ENCODE measurements at places on chromosomes 1 and 21.

DNA sequence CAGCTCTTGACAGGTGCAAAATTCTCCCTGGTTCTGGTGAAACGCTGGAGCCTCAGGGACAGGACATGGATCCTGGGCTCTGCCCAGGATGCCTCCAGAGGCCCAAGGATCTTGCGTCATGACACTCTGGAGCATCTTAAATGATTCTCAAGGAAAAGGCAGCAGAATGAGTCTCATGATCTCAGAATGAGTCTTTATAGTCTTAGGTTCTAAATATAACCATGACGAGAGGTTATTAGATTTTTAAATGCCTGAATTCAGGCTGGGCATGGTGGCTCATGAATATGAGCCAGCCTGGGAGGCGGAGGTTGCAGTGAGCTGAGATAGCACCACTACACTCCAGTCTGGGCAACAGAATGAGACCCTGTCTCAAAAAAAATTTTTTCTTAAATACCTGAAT, 55.5 kb downstream of the ECE1 start:
- no peak for DNase-seq

- no peak for DNase-seq
Observed at GRCh38 chr1:102074874-102075273, 78.1 kb upstream of the OLFM3 start.

- DNase-seq: no peak
Observed at GRCh38 chr1:102099916-102100315, 103.2 kb upstream of the OLFM3 start.

DNA sequence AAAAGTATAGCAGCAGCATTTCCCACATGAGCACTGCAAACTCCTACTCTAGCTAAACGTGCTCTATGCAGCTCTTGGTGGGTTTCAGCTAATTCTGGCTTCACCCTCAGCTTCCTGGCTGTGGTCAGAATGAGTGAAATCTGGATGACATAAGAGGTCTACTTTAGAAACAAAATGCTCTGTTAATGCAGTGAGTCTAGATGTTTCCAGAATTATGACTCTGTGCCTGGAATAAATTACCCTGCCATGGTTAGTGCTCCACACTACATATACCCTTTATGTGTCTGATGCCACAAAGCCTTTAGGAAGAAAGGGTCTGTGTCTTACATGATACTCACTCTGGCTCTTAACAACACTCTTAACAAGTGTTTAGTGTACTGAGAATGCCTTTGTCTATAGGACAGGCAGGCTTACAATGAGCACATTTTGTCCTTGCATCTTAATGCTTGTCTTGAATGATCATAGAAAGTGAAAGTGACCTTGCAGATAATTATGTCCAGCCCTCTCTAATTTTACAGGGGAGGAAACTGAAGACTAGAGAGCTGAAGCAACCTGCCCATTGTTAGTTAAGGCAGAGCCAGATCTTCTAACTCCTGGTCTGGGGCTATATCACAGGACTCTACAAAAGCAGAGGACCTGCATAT, 9.2 kb downstream of the S100A10 start:
- DNase-seq: no peak

- DNase-seq: no peak
Observed at GRCh38 chr1:56494306-56494705, 85.1 kb downstream of the PLPP3 start.

DNA sequence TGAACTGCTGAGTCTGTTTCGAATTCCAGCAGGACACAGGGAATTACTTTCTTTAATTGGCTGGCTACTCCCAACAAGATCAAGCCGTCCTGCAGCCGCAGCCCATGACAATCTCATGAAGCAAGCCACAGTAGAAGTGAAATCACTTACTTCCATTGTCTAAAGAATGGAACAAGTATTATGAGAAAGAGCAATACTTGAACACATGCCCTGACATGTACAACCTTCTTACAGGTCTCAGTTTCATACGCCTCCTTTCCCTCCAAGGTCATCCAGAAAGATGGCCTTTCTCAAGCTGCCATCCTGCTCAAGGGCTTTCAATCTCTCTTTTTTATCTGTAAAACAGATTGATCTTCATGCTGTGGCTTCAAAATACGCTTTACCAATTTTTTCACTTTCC, 85.1 kb downstream of the PCSK9 start:
- no peak for DNase-seq

GRCh38 chr1:185450917-185451316, 133.9 kb upstream of the IVNS1ABP start:
- no peak for DNase-seq

GRCh38 chr21:14569868-14570267, 23.8 kb upstream of the SAMSN1 start:
- no peak for DNase-seq

GRCh38 chr1:115218034-115218405, 120.0 kb downstream of the NGF start:
- no peak for DNase-seq

DNA sequence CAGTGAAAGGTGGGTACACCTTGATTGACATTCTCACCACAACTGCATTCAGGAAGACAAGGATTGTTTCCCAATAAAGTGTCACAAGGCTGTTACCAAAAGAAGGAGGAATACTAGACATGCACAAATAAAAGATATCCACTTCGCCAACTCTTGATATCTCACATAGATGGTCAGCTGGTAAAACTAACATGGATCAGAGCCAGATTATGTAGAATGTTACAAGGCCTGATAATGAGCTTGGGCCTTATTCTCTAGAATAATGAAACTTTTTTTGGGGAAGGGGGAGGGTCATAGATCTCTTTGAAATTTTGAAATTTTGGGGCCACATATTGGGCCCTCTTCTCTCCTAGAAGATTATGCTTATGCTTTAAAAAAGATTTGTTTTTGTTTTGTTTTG, 24.9 kb downstream of the RAP1A start:
- DNase-seq: no peak

Measured in progenitor cell of endocrine pancreas (in vitro differentiated cells).